Fibroblast of the aortic adventitia (primary cell): ENCODE measurements at places on chromosomes 4 and X. TPM values are rescaled to one million over a fixed set of nuclear protein-coding genes. Genes with fewer than 3 reads are reported as not detected.

- DNase-seq = peak; percentile 34
Measured at GRCh38 chr4:78057600-78058550, 752 bp downstream of the FRAS1 start.

DNA sequence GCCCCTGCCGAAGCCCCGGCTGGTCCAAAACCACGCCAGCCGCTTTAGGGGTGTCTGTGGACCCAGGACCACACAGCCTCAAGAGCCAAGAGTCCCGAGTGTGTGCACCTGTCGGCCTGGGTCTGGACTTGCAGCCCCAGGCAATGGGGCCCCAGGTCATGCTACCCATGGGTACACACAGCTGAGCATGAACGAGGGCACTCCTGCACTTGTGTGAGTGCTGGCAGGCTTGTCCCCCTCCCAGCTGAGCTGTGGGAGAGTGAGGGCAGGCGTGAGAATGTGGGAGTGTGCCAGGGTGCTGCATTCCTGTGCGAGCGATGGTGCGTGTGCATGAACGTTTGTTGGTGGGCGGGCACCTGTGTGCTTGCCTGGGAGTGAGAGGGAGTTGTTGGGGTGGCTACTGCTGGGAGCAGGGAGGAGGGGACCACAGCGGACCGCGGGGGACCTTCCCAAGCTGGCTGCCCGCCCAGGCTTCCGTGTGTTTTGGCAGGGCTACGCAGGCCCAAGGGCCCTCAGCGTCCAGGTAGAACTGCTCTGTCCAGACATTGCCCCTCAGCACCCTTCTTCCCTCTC, 30.8 kb downstream of the BLOC1S4 start:
- DNase-seq = peak; percentile 8

NEIL3 gene
- total RNA-seq = 3.7 and 20.8 TPM in 2 replicates

DNA sequence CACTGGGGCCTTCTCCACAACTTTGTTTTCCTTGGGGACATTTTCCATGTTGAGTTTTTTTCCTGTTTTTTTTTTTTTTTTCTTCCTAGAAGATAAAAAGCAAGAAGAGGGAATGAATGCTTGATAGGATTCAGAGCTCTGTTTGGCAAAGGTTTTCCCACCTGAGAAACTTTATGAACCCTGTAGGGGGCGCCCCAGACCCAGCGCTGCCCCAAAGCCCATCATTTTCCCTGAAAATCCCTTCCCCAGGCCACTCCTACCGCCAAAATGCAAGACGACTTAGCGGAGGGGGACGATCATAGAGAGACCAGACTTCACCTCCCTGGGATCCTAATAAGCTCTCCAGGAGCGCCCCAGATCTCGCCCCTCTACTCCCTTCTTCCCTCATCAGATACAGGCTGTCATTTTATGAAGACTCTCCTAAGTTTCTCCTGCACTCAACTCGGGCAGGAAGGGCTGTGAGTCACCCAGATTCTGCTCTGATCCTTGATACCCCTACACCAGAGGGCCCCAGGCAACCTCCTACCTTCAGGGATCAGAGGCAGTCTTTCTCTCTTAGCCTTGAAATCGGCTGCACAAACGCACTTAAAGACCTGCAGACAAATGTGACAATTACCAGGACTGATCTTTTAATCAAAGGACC, 1.4 kb downstream of the BEX5 start:
- DNase-seq = no peak

DNA sequence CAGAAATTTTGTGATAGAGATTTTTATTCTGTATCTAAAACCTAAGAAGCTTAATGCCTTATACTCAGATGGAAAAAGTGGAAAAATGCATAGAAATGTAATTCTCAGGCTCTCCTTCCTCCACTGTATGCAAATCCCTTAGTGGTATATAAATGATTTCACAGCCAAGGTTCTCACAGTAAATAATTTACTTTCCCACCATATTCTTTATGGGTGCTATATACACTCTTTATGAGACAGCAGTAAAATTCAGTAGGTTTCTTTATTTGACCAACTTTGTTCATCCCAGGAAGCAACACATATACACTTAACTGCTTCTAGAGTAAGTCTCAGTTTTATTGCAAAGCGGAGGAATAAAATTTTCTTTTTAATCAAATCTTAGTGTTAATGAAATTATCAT, 1399.7 kb downstream of the PCDH7 start:
- no peak for DNase-seq

DNA sequence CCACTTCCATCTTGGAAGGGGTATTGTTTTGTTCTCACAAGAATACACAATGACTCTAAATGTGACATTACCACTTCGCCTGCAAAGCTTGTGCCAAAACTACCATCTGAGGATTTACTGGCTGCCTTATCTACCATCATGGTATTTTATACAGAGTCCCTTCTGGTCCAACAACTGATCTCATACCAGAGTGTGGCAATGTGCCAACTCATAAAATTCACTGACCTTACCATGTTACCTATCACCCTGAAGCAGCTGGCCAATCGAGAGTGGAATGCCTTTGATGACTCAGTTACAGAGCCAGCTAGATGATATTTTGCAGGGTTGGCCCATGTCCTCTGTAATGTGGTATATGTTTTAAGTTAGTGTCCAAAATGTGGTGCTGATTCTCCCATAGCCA, 3.8 kb upstream of the SERPINA7 start:
- DNase-seq = no peak

GRCh38 chr4:101037249-101037648, 310.1 kb downstream of the PPP3CA start:
- peak; percentile 37 for DNase-seq

DNA sequence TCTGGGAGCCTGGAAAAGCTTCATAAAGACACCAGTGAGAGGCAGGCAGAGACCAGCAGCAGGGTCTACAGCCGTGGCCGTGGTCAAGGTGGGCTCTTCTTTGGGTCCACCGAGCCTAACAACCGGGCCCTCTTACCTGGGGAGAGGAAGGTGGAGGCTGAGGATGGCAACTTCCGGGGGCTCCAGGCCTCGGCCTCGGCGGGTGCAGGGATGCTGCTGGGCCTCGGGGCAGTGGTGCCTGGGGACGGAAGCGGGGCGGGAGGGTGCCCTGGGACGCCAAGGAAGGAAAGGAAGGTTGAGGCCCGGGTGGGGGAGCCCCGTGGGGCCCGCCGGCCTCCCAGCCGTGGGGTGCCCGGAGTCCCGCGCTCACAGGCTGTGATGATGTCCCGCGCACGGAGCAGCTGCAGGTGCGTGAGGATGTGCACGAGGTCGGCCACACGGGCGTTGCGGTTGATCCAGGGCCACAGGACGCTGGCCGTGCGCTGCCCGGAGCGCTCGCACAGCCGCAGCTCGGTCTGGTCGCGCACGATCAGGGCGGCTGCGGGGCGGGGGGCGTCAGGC, 561 bp downstream of the IRAK1 start:
- DNase-seq = no peak

- no peak for DNase-seq
Measured at GRCh38 chr4:68953056-68953596, 1.5 kb upstream of the UGT2A3 start.

DNA sequence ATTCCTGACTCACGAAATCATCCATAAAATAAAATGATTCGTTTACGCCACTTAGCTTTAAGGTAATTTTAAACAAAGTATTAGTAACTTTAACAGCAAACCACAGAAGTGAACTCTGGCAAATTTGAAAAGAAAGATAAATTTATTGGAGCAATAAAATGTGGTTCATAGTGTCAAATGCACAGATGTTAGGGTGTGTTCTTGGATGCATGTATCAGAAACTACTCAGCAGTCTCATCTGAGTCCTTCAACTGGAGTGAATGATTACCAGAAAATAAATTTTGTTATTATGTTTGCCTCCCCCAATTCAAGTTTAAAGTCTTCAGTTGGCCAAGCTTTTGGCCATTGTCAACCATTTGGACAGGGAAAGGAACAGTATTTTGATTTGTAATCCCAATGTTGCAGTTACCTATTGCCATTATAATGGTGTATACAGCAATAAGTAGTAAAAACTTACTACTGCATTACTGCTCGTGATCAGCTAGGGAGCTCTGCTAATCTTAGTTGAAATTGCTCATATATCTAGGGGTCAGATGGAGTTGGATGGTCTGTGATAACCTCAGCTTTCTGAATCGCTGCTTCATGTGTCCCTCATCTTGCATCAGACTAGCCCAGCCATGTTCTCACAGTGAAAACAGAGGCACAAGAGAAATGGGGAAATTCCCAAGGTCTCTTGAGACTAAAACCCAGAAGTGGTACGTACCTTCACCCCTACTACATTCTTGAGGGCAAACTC, 254.6 kb upstream of the KCNIP4 start:
- peak; percentile 77 for DNase-seq

TNMD gene
- total RNA-seq = 0.90 TPM in 1 of 2 replicates, not detected in the other

GRCh38 chrX:2732076-2732475, 19.8 kb upstream of the XG start:
- DNase-seq = no peak

DNA sequence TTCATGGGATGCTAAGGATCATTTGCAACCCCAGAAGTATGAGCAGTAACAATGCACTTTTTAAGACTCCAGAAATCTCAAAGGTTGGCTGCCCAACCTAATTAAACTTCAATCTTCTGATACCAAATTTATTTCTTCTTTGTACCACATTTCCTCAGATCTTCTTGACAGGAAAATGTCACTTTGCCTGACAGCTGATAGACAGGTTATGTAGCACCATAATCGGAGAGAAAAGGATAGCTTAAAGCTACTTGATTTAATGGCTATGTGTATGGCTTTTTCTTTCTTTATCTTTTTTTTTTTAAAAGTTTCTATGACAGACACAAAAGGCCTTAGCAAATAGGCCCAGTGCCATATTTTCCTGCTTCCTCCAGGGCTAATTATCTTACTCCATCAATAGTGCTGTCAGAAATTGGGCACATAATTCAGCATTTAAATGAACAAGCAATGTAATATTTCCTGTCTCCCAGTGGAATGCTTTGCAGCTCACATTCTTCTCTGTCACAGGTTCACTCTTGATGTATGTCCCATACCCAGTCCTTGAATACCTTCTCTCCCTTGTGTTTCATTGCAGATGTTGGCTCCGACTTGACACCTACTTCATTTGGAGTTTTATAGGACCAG, 795.7 kb downstream of the ADGRL3 start:
- DNase-seq = no peak
